ENCODE measurements at places on chromosomes 7 and 10.

DNA sequence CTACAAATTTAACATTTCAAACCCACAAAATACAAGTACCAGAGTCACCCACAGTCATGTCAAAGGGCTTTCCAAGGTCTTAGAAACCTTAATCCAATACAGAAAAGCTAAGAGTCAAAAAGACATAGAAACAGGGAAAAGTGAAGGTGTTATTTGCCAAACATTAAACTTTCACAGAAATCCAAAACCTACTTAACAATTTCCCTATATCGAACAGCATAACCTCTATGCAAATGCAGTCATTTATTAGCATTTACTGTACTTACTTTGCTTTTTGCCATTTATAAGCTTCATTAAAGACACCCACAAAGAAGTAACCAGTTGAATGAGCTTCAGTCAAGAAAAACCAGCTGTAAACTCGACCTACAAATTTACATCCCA is 1.6 kb downstream of the PANK1 start:
- no peak for DNase-seq

DNA sequence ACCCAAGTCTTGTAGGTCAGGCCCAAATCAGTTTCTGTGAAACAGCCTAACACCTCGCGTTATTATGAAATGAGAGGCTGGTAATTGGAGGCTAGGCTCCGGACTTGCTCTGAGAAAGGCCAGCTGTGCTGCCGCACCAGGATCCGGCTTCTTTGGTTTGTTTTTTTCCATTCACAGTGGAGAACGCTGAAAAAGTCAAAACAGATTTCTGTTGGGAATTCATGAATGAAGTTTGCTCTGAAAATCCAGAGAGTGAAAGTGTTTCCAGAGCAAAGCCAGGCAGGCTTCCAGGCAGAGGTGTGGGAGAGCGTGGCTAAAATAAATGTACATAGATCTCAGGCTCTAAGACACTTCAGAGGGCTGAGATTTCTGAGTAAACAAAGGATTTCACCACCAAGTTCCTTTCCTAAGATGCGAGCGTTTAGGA is 240.1 kb downstream of the TRIL start:
- DNase-seq = no peak

- DNase-seq = no peak
Observed at GRCh38 chr10:89915021-89915420, 213.6 kb downstream of the KIF20B start.

- no peak for DNase-seq
Observed at GRCh38 chr7:38465956-38466355, 165.2 kb downstream of the AMPH start.

- DNase-seq = no peak
Observed at GRCh38 chr7:128266883-128267594, 26.0 kb downstream of the LEP start.

DNA sequence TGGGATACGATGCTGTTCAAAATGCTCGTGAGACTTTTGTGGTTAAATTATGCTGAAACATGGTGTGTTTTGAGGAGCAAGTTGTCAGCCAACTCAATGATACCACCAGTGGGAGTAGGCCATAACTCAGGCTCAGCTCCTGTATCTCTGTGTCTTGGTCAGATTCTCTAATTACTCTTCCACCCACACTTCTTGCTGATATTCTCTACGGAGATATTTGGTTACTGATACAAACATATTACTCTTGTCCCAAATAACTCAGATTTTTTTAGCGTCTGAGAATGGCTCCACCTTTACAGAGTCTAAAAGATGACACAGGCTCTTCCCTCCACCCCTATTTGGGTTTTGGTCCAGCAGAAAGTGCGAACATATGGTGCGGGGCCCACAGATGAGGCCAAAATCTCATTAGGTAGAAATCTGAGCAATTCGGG is 168.9 kb downstream of the PKD1L1 start:
- no peak for DNase-seq
